Cortex of kidney (tissue), 1 donor: ENCODE measurements at places on chromosomes 6 and 20.

DNA sequence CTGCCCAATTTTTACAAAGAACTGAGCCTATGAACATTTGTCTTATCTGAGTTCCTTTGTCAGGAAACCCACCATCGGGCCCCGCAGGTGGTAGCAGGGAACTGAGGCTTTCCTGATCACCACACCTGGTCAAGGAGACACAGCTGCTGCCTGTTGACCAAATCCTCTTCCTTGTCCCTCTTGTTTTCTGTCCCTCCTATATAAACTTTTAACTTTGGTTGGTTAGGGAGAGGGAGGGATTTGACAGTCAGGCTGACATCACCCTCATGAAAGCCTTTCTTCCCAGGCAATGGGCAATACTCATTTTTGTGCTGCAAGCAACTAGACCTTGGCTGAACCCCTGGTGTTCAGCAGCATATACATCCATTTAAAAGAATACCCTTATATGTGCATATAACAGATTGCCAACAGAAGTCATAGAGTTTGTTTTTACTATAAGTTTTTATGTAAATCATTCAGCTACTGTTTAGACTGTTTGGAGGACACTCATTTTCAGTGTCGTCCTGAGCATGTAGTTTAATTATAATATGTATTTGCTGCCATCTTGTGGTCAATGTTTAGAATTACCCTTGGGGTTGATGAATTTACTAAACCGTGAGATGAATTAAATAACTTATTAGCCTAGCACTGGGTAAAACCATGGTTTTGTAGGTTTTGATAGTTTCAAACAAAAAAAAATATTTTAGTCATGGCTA lies 17.0 kb downstream of the CRISP1 start:
- DNase-seq, result no peak

GRCh38 chr20:62714006-62714405 lies 5.4 kb downstream of the NTSR1 start:
- no peak for DNase-seq

DNA sequence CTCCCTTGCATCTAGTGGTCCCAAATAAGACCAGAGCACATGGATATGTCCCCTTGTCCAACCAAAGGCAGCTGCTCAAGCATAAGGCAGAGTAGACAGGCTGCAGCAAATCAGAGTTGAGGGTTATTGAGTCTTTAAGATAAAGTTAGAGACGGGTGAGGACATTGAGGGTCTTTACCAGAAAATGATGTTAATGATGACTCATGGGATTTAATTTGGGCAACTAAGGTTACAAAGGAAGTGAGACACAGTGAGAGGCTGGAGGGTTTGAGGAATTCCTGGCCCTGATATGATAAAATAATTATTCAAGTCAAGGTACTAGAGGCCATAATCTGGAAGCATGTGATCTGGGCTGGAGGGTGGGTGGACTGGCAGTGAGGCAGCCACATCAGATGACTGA lies 133.6 kb downstream of the ALDH8A1 start:
- no peak for DNase-seq

- DNase-seq, result no peak
Observed at GRCh38 chr6:88807622-88808021, 155.8 kb downstream of the RNGTT start.

- DNase-seq, result no peak
Observed at GRCh38 chr6:53858913-53859312, 64.1 kb downstream of the LRRC1 start.

DNA sequence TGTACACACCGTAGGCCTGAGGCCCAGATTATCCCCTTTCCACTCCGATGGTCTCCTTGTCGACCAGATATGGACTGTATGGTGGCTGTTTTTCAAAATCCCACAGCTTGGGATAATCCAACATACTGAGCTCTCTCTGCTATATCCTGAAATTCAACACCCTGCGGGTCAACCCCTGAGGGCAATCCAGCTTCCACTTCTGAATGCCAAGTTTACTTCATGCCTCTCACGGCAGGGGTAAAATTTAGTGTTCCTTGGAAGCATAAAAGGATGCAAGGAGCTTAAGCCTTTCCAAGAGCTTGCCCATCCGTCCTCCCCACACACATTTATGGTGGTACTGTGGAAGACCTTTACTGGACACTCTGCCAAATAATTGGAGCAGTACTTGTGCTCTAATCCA lies 90.7 kb downstream of the PLG start:
- no peak for DNase-seq

DNA sequence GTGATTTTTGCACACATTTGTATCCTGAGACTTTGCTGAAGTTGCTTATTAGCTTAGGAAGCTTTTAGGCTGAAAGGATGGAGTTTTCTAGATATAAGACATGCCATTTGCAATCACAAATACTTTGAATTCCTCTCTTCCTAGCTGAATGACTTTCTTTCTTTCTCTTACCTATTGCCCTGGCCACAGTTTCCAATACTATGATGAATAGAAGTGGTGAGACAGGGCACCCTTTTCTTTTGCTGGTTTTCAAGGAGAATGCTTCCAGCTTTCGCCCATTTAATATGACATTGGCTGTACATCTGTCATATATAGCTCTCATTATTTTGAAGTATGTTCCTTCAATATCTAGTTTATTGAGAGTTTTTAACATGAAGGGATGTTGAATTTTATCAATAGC lies 409.6 kb upstream of the EPHA7 start:
- DNase-seq, result no peak
